Activated T-cell treated with anti-CD3 and anti-CD28 coated beads, Interleukin-2, amount 50 U/mL, for 48 hours (primary cell): ENCODE measurements at places on chromosomes 1 and 21.

GRCh38 chr1:220529521-220530020 is 1.6 kb downstream of the MARK1 start:
- no peak for DNase-seq

DNA sequence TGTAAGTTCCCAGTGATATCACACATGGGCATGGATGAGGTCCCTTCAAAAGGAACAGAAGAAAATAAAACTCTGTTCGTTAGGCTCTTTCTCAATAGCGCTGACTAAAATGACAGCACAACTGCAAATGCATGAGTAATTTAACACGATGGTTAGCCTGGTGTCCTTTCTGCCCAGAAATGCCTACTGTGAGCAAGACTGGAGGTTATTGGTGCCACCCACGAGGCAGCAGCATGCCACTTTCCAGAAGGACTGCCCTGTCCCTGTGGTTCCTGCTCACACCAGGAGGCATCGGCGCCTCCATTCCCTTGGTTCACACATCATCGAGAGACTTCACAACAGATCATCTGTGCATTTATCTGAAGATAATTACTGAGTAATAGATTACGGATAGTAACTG is 26.2 kb downstream of the VPS26C start:
- DNase-seq = no peak

GRCh38 chr1:164575356-164575886 is 16.4 kb downstream of the PBX1 start:
- no peak for DNase-seq

DNA sequence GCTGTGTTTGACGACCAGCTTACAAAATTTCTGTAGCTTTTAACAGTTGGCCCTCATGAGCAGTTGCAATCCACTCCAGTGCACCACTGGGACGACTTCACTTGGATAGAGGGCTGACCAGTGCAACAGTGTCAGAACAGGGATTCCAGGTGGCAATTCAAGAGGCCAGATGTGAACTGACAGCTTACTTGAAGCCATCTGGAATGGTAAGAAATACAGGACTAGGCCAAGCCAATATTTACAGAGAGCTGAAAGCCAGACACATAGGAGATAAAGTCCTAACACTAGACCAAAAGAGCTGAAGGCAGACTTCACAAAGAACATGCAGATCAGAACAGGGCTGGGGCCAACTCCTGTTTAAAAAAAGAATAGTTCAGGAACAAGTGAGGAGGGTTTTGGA is 93.5 kb upstream of the NFIA start:
- DNase-seq = no peak

DNA sequence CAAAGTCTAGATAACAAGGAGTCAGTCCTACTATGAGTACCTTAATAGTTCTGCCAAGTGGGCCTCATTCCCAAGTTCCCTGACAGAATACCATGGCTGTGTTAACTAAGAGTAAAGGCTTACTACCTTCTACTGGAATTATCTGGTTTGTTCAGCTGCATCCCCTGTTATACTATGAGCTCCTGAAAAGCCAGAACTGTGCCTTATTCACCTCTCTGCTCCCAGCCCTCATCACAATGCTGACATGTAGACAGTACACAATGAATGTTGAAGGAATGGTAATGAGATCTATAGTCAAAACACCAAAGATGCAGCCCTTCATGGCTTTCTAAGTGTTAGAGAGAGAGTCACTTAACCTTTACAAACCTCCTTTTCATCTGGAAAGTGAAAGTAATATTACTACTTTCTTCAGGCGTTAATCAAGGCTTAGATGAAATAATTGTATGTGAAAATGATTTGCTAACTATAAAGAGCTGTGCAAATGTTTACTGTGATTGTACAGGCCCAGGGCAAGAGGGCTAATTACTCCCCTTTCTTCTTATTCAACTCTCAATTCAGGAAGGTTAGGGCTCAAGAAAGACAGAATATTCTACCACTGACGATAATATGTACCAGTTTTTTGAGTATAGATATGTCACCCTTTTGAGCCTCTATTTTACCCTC is 70.3 kb upstream of the MROH9 start:
- no peak for DNase-seq

DNA sequence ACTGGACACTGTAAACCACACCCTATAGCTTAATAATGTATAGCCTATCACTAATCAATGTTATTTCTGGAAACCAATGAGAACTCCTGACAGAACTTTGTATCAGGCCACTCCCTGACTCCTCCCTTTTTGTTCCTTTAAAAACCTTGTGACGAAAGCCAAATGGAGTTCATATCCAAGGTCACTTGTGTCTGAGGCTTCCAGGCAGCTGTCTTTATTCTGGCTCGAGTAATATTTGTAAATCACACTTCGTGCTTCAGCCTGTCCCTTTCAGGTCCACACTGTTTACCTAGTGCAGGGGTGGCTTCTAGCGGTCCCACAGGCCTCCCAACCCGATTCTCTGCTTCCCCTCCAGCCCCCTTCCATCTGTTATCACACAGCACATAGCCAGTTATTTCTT is 16.2 kb upstream of the CAPN9 start:
- no peak for DNase-seq

DNA sequence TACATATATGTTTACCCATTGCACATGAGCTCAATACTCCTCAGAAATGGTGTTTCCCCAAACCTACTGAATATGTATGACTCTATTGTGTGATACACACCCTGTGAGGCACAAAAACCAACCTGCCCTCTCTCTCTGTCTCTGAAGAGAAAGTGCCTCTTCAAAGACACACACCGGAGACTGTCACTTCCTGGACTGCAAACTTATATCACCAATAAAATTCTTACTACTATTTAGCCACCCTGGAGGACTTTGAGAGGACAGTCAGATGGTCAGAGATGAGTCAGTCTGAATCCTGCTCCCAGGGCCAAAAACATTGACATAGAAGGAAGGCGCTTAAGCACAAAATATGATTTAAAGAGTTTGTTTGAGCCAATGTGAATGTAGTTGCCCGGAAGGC is 110.4 kb downstream of the PPIAL4G start:
- DNase-seq = peak; percentile 45

DNA sequence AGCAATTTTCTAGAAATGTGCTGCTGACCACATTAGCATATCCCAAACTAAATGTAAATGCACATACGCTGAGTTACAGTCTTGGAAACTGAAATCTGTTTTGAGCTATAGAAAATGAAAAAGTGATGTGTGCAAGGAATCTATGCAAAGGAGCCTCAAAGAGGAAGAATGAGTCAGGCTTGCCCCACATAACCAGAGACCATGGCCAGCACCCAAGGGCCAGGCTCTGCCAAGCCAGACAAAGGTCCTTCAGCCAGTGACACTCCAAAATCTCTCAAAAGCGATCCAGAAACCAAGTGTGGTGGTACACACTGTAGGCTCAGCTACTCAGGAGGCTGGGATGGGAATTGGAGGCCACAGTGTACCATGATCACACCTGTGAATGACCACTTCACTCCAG is 195.2 kb downstream of the TOMM20 start:
- peak; percentile 35 for DNase-seq

- DNase-seq = no peak
These were observed 101.8 kb downstream of the RHOU start for GRCh38 chr1:228837032-228837431.

GRCh38 chr1:42340093-42340492 is 5.1 kb upstream of the FOXJ3 start:
- DNase-seq = no peak

DNA sequence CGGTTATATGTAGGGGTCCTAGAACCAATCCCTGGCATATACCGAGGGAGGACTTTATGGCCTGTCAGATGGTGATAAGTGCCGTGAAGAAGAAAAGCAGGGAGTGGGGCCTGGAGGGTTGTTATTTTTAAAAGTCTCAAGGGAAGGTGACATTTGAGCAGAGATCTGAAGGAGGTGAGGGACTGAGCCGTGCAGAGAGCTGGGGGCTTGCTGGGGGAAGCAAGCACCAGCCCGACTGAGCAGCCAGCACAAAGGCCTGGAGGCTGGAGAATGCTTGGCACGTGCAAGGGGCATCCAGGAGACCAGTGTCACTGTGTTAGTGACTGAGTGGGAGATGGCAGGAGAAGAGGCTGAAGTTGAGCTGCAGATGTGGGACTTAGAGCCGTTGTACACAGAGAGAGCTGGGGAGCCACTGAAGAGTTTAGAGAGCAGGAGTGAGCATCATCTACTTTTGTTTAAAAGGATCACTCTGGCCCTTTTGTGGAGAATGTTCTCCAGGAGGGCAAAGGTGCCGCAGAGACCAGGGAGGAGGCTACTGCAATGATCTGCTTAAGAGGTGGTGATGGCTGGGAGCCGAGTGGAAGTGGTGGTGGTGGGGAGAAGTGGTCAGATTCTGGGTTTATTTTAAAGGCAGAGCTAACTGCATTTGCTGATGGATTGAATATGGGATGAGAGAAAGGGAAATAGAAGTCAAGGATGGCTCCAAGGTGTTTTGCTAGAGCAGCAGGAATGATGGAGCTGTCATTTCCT is 31.2 kb downstream of the PTPRU start:
- DNase-seq = no peak

- no peak for DNase-seq
These were observed 563 bp downstream of the QSOX1 start for GRCh38 chr1:180155182-180155682.

DNA sequence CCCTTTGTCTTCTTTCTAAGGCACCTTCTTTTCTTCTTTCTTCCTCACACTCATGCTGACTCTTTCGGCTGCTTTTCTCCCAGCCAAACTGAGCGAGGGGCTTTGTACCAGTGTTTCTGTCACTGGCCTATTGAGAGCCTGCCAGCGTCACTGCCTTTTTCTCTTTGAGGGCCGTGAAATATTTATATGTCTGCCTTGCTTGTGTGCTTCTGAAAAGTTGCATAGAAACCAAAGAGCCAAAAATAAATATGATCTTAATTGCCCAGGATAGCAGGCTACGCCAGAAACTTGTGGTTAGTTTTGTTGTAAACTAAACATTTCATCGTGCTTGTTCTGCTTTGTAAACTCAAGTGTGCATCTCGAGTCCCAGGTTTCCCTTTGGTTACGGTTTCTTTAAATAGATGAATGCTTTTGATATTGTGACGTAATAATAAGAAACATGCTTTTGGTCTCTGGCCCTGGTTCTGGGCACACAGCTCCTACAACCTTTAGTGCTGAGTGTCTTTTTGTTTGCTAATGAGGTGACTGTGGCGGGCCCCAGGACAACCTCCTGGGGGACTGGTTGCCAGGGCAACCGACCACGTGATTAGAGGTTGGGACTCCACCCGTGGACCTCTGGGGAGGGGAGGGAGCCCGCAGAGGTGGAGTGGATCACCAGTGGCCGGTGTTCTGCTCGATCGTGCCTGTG is 10.8 kb downstream of the SLC37A1 start:
- peak; percentile 39 for DNase-seq

DNA sequence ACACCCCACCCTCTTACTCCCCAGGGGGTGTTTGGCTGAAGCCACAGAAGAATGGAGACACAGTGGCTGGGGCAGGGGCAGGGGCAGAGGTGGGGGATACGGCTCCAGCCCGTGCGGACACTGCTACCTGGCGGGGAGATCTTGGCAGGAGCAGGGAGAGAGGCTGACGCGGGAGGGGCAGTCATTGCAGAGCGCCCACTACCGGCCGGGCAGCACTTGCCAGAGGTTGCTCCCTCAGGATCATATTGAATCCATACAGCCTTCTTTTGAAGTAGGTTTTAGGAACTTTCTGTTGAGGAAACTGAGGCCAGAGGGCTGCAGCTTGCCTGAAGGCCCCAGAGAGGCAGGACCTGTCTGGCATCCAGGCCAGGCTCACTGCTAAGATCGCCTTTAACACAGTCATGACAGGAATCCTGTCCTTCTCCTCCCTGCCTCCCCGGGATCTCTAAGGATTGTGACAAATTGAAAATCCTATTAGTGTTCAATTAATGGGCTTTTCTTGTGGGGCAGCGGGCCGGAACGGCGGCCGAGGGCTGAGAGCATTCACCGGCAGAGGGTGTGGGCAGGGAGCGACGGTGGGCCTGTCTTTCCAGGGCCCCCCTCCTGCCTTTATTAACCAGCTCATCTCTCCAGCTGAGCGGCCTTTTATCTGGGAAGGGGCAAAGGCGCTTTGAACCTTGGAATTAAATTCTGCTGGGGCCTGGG is 65.5 kb upstream of the WNT4 start:
- no peak for DNase-seq

GRCh38 chr1:112761714-112762480 is 46.8 kb upstream of the PPM1J start:
- DNase-seq = no peak

- DNase-seq = no peak
These were observed 9.0 kb upstream of the RHBG start for GRCh38 chr1:156359973-156360372.

- no peak for DNase-seq
These were observed 651 bp upstream of the HPCA start for GRCh38 chr1:32885676-32886003.

DNA sequence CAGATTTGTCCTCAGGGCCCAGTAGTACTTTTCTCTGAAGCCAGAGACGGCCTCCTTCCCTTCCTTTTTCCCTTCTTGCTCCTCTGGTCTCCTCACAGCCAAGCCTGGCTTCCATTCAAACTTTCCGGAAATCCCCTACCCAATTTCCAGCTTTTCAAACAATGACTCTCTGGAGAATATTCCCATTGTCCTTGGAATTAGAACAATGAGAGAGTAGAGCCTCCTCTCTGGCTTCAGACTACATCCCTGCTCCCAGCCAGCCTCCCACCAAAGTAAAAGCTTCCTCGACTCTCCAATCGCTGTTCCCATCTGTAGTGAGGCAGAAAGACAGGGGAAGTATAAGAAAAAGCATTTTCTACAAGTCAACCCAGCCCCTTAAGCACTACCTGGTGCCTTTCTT is 77.7 kb upstream of the SOX13 start:
- DNase-seq = no peak

GRCh38 chr1:205301205-205301821 is 20.2 kb downstream of the NUAK2 start:
- no peak for DNase-seq

DNA sequence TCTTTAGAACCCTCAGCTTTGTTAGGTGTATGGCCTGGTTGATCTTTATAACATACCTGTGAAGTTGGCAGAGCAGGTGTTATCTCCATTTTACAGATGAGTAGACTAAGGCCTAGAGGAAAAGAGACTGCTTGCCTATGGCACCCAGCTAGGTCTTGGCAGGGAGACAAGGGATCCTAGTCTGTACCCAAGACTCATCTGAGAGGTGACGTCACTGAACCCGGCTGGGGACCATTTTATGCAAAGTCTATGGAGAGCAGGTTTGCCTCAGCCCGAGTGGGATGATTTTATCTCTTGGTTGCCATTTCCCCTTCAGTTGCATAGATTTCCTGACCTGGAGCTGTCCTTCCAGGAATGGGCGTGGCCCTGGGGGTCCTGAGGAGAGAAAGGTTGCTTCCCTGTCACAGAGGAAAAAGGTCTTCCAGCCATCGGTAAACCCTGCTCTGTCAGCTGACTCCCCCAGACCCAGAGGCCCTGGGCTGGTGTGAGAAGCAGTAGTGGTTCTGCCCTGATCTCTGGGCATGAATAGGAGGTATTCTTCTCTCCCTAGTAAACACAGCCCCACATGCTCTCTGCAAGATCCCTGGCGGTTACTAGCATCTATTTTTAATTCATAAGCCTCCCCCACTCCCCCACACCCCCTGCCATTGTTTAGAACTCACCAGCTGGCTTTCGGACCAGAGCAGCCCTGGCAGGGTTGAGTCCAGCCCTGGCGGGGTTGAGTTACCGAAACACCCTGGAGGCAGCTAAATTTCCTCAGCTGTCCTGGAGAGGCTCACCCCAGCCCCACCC is 19.6 kb downstream of the TMCC2 start:
- no peak for DNase-seq
